HS-5 (cell line): ENCODE measurements at places on chromosomes 3 and 15.

DNA sequence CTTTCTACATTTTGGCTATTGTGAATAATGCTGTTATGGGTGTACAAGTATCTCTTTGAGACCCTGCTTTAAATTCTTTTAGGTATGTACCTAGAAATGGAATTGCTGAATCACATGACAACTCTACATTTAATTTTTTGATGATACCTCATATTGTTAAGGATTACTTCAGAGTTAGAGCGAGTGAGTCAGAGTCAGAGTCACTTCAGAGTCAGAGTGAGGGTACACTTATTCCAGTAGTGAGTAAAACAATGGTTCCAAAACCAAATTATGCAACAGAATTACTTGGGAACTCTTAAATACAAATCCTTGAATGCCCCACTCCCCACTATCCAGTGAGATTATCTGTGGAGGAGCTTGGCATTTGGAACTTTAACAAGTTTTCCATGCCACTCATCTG is 50.3 kb upstream of the SNRK start:
- peak; percentile 37 for DNase-seq

DNA sequence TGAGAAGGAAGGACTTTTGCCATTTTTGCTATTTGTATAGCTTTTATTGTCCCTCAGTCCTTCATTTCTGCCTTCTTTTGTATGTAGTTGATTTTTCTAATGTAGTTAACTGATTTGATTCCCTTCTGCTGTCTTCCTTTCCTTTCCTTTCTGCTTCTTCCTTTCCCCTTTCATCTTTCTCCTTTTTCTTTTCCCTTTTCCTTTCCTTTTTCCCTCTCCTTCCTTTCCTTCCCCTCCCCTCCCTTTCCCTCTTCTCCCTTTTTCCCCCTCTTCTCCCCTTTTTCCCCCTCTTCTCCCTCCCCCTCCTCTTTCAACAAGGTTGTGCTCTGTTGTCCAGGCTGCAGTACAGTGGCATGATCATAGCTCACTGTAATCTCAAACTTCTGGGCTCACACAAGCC is 59.0 kb downstream of the CHCHD6 start:
- DNase-seq, result no peak

GRCh38 chr3:158743664-158744566 is 11.7 kb upstream of the RARRES1 start:
- DNase-seq, result no peak

GRCh38 chr15:45616901-45617323 is 17.9 kb upstream of the SQOR start:
- no peak for DNase-seq

DNA sequence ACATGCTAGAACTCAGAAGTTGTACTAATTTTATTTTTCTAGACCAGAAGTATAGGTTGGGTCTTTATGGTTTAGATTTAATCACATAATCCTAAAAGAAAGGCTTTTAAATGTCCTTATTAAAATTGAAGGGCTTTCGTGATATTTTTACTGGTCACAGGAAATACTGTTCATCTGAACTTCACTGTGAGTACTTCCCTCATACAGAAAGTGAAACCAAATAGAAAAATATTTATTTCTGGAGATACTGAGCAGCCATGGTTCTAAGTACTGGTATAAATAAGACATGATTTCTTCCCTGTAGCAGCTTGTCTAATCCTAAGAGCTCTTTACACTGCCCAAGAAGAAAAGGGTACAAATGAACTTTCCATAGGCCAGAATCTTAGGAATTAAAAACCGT is 2.0 kb downstream of the SNRK start:
- no peak for DNase-seq

- DNase-seq, result no peak
Measured at GRCh38 chr3:129224984-129225393, 24.4 kb upstream of the COPG1 start.

GRCh38 chr3:121768452-121768851 is 18.9 kb upstream of the GOLGB1 start:
- DNase-seq, result no peak

DNA sequence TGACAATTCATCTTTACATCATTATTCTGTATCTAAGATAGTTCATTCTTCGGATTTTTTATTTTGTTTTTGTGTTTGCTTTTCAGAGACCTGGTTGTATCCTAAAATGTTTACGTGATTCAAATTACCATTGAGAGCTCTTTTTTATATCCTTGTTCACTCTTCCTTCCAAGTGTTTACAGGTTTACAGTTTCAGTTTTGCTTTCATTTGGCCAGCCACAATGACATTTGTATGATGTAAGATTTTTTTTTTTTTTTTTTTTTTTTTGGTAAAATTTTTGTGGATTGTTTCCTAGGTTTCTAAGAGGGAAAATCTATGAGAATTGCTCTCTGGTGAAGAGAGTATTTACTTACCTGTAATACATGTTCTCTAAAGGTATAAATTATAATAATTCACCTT is 55.0 kb downstream of the SETD5 start:
- no peak for DNase-seq

GRCh38 chr3:81968658-81969057 is 207.2 kb upstream of the GBE1 start:
- no peak for DNase-seq

- no peak for DNase-seq
Measured at GRCh38 chr3:197234947-197235914, 63.2 kb downstream of the DLG1 start.

DNA sequence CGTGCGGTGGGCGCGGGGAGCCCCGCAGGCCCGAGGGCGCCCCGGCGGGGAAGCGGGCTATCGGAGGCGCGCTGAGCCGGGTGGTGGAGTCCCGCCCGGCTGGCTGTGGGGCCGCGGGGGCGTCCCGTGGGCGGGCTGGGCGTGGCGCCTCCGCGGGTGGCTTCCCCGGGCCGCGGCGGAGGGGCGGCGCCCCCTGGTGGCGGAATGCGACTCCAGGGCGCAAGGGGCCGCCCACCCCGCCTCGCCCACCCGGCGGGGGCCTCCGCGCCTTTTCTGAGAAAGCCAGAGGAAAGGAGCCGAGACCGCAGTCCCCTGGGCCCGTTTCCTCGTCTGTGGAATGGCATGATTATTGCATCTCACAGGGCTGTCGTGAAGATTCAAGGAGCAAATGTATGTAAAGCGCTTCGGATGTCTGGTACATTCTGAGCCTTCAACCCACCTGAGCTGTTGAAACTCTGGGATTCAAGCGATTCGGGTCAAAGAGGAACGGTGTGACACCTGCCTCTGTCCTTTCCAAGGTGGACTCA is 31.9 kb upstream of the RAB6B start:
- no peak for DNase-seq

DNA sequence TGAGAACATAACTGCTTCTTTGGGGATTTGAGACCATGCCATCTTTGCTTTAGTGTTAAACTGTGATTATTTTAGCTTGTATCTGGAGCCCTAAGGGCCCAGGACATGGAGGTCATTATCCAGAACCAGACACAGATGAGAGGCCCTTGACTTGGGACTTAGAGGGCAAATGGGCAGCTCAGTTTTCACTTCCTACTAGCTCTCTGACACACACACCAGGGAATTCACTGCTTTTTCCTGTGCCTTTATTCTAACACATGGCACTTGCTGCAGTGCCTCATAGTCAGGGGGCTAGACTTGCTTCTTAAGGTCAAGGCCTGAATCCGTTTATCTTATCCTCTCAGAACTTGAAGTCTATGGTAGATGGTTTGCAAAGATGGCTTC is 33.3 kb downstream of the AMOTL2 start:
- DNase-seq, result no peak

GRCh38 chr3:170144437-170144843 is 37.1 kb downstream of the PHC3 start:
- no peak for DNase-seq

- no peak for DNase-seq
Measured at GRCh38 chr3:166607933-166608521, 770.8 kb upstream of the BCHE start.

DNA sequence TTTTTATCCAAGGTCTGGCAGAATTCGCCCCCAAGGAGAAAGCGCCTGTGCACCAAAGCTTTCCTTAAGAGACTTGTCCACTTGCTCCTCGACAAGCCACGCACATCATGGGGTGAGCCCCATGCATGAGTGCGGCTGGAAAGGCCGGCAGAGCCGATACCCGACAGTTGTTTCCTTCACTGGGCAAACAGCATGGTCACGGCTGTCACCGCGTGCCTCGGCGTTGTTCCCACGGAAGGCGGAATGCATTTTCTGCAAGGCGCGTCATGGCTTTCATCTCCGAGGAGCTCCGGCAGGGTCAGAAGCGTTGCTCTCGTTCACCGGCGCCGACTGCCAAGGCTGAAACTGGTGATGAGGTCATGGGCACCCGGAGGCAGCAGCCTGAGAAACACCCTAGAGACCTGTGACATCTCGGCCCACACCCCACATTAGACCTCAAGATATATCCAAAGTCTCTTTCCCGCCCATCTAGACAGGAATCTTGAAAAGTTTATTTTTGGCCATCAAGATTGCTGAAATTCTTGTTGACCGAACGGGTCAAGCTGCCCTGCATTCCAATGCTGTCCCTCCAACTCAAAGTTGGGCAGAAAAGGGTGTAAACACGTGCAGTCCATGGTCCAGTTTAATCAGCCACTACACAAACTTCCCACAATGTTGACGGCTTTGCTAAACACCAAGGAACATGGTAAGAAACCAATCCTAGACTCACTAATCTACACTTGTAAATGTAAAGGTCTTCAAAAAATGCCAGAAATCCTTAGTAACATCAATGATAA is 604 bp upstream of the TJP1 start:
- DNase-seq, result peak; percentile 49

GRCh38 chr3:134625462-134625861 is 25.4 kb downstream of the KY start:
- no peak for DNase-seq

DNA sequence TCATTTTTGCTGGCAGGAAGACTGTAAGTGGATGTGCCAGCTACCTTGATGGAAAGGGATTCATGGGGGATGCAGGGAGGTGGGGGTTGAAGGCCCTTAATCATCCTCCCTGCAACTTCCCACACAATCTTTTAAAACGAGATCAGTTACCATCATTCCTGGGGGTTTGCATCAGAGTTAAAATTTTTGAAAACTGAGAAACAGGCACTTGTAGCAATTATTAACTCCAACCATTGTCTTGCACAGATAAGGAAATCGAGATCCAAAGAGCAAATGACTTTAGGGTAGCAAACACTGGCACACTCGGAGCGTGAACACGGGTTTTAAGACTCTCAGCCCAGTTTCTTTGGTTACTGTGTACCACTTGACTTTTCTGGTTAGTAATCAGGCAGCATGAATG is 41.9 kb downstream of the GPD1L start:
- no peak for DNase-seq

DNA sequence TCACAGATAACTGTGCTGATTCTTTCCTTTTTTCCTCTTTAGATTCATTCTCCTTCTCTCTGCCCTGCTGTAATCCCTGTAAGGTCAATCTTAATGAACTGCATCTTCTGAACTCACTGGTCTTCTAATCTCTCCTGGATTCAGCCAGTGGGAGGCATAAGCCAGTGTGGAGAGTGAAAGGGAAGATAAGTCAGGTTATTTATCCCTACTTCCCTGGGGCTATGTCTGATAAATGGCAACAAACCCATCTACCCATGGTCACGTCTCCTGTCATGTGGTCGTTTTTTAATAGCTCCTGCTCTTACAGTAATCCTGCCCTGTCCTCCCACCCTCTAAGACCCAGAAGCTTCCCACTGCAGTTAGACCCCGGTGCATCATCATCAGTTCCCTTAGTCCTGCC is 199.6 kb upstream of the NAALADL2 start:
- DNase-seq, result no peak

DNA sequence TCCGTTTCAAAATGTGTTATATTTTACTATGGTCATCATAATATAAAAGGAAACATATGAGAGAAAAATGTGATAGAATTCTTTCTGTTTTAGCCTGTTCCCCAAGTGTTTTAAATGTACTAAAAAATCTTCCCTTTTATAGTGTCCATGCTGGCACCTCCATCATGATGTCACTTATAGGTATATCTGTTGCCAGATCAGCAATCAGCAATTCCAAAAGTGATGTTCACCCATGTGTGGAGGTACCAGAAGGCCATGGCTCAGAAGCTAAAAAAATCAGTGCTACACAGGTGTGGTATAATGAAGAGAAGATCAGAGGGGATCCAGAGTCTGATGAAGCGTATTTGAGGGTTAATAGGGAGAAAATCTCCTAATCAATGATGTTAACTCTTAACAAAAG is 1.1 kb upstream of the GPR15 start:
- DNase-seq, result no peak

- no peak for DNase-seq
Measured at GRCh38 chr3:71133865-71134264, 449.7 kb downstream of the FOXP1 start.

DNA sequence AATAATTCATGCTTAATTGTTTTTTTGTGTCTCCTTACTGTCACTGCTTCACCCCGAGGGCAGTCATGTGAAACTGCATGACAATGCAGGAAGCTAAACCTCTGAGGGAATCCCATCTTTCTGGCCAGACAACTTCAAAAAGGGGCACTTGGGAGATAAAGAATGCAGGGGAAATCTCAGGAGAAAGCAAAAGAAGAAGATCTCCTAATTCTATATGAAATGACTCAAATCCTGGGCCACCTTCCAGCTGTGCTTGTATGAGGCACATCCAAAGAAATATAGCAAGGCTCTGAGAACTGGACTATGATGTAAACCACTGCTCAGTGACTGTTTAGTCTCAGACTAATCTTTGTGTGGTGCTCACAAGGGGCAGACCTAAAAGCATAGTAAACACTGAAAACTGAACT is 22.6 kb upstream of the UMPS start:
- peak; percentile 73 for DNase-seq

DNA sequence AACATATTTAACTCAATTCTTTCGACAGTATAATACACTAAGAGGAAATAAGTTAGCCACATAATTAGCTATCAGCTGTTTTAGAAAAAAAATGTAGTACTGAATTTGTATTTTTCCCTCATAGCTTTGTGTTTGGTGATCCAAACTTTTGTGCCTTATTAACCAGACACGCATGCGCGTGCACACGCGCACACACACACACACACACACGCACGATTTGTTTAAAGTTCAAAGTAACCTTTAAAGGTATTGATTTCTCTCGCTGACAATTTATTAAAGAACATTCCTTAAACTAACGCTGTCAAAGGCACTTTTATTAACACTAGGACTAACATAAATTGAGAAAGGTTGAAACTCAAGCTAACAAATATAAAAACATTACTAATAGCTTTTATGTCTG is 198.9 kb downstream of the ROBO1 start:
- no peak for DNase-seq

DNA sequence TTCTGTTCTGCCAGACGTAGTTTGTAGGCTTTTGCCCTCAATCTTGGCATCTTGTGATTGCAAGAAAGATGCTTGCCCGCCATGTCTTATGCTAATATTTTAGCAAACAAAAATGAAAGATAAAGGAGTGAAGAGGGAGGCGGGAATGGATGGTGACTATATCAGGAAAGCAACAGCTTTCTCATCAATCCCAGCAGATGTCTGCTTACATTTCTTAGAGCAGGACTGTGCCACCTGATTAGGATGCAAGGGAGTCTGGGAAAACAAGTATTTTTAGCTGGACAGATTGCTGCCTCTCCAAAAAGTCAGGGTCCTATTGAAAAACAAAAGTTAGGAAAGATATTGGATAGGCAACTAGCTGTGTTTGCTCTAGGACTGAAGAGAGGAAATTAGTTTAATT is 34.6 kb upstream of the DPH6 start:
- DNase-seq, result no peak

GRCh38 chr15:91279486-91279885 is 179.4 kb downstream of the SV2B start:
- no peak for DNase-seq

GRCh38 chr15:34359416-34359815 is 7.6 kb downstream of the LPCAT4 start:
- no peak for DNase-seq

GRCh38 chr15:61748529-61748928 is 311.7 kb downstream of the VPS13C start:
- DNase-seq, result peak; percentile 60

GRCh38 chr3:74842141-74842540 is 227.7 kb upstream of the CNTN3 start:
- no peak for DNase-seq
